ENCODE measurements at places on chromosomes 2 and 18.
A peak's percentile ranks its signal among the peaks of the same experiment; 100 is the strongest.

DNA sequence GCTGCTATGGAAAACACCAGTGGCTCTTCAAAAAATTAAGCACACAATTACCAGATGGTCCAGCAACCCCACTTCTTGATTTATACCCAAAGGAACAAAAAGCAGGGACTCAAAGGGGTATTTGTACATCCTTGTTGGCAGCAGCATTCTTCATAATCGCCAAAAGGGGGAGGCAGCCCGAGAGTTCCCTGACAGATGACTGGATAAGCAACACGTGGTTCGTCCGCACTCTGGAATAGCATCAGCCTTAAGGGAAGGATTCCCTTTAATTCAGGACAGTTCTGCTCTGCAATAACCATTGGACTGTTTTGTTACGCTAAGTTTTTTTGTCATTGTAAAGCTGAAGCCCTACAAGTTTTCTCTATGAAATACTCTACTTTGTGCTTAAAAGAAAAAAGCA is 76.7 kb upstream of the TWIST2 start:
- DNase-seq, result no peak

DNA sequence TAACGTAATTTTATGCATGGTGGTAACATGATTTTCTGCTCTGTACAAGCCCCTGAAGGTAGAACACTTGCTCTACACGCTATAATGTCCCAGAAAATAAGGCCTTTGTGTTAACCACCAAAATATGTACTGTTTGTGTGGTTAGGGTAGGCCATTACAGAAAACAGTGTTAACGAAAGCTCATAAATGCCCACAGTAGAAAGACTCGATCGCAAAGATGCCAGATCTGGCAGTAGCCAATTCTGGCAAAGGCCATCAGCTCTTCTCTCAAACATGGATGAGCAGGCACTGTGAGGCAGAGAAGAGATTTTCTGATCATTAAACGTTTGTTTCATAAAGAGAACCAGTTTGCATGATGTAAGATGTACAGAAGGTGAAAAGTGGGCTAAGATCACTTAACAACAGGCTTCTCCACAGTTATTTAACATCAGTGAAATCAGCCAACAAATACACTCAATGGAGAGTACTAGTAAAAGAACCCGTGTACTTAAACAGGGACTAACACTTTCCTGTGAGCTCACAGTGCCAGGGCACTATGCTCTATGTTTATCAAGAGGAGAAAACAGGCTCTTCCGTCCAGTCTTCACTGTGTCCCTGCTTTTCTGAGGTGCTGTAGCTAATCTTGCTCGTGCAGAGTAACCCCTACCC is 80.3 kb downstream of the SPRED2 start:
- DNase-seq, result no peak

- peak; percentile 16 for DNase-seq
Observed at GRCh38 chr2:172449911-172450550, 22.6 kb downstream of the ITGA6 start.

- DNase-seq, result no peak
Observed at GRCh38 chr18:63421514-63421913, 762 bp downstream of the VPS4B start.

GRCh38 chr2:172090044-172090961 is 5.0 kb downstream of the DLX1 start:
- DNase-seq, result no peak

Data from CD8-positive, alpha-beta T cell (primary cell).